ENCODE measurements at places on chromosomes 7 and 10.

GRCh38 chr10:124644771-124645415, 99.3 kb downstream of the FAM53B start:
- no peak for DNase-seq

DNA sequence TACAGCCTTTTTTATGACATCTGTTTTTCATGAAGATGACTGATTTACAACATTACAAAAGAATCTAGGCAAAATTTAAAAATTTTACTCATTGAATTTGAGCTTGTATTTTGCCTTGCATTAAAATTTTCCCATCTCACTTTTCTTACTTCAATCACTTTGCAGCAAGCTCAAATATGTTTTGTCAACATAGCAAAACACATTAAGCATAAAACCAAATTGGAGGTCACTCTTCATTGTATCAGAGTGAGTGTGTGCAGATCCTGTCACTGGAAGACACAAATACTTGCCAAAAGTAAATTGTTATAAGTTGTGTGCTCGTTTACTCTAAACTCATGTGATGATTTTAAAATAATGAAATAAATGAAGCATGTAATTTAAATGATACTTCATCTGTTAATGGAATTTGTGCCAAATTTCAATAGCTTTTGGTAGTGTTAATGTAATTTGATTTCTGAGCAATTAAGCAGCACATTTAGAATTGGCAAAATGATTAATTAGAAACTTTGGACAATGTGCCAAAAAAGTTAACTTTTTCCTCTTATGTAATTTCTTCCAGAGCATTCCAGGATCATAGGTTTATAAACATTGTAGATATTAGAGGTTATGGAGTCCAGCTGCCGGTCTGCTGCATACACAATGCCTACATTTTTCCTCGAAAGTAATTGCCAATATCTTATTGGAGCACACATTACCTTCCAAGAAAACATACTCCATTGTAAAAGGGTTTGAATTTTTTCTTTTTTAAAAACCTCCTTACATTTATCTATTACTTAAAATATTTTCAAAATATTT, 1078.2 kb upstream of the LRRTM3 start:
- no peak for DNase-seq

- no peak for DNase-seq
Observed at GRCh38 chr10:71294091-71294561, 24.9 kb upstream of the SLC29A3 start.

DNA sequence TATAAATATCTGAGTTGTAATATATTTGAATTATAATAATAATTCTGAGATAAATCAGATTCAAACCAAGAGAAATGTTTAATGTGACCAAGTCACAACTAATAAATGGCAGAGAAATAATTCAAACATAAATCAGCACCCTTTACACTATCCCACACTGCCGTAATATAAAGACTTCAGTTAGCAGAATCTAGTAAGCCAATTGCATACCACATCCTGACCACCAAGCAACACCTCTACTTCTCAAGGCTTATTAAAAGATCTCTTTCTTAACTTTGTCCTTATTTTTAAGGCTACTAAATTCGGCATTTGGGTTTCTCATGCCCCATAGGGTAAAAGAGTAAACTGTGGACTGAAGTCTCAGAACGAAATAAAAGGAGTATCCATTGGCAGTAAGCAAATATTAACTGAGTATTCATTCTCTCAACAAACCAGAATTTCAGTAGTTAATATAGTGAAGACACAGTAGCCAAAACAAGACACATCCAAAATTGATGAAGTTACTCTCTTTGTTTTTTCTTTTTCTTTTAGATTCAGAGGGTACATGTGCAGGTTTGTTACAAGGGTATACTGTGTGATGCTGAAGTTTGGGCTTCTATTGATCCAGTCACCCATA, 14.8 kb downstream of the ACBD5 start:
- DNase-seq = no peak

DNA sequence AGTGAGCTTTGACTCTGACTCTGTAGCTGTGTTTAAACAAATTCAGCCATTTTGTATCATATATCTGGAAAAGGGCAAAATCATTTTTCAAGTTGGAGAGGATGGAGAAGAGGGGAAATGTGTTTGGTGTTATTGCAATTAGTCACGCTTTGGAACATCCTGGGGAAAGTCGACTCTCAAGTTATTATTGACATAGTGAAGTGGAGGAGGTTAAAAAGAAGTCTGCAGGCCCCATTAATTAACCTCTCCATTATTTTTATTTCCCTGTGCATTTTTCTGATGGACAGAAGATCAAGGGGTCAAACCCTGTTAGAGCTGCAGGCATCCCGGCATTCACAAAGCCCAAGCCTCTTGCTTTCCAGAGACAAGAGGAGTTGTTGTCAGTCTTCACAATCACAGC, 132.6 kb downstream of the TEX36 start:
- DNase-seq = no peak

DNA sequence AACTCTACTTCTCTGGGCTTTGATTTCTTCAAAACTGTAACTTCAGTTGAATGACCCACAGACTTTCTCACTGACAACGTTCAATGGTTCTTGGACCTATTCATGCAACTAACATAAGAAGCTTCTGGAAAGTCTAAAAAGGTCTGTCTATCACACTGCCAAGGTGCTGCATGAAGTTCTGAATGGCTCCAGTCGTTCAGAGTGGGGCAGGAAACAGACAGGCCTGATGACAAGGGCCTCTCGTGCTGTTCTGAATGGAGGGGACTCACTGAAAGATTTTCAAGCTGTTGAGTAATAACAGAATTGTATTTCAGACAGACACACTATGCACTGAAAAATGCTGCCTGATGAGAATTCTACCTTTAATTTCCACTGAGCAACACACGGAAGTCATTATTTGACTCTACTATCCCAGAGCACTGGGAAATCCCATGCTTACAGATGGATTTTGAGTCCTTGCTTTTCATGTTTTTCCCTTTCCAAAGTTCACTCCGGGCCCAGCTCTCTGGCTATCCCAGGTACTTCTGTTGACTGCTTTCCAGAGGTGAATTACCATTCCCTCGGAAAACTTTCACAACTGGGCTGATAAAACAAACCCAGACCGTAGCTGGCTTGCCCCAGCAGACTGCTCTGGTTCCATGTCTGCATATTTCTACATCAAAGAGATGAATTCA, 204.9 kb upstream of the FRMD4A start:
- no peak for DNase-seq

GRCh38 chr10:15321431-15322341, 49.4 kb downstream of the FAM171A1 start:
- DNase-seq = no peak

DNA sequence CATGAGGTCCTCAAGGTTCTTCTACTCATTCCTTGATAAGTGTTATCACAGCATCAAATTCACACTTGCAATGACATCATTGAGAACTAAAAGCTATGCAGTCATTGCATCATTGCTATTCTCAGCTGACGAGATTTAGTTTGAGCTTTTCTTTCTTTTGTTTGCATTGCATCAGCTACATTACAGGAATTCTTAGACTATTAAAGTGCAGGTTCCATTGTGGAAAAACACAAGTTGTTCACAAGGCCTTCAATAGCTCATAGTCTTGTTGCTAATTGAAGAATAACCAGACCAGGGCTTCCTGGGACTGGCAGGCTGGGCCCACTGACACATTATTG, 139.3 kb downstream of the CXCL12 start:
- DNase-seq = no peak

GRCh38 chr10:128576336-128576735, 450.1 kb upstream of the MKI67 start:
- no peak for DNase-seq

DNA sequence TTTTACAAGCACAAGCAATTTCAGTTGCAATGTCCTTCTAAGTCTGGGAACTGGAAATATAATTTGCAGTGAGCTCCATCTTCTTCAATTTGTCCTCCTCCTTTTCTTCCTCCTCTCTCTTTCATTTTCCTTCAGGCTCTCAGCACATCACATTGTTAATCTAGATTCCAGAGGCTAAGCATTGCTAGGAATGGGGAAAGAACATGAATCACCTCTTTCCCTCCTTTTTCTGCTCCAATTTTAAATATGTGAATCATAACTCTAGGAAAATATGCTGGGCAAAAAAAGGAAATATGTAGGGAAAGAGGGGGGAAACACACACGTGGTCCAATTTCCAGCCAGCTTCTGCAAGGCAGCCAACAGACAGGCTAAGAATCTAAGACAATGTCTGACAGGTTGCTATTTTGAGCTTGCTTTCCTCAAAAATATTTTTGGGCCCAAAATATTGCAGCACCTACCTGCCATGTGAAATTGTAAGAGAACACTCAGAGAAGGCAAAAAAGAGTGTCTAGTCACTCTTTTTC, 72.7 kb upstream of the NUPR2 start:
- DNase-seq = no peak

- DNase-seq = no peak
Observed at GRCh38 chr10:20598590-20598989, 298.5 kb downstream of the NEBL start.

GRCh38 chr7:91852263-91852741, 28.2 kb downstream of the MTERF1 start:
- no peak for DNase-seq

DNA sequence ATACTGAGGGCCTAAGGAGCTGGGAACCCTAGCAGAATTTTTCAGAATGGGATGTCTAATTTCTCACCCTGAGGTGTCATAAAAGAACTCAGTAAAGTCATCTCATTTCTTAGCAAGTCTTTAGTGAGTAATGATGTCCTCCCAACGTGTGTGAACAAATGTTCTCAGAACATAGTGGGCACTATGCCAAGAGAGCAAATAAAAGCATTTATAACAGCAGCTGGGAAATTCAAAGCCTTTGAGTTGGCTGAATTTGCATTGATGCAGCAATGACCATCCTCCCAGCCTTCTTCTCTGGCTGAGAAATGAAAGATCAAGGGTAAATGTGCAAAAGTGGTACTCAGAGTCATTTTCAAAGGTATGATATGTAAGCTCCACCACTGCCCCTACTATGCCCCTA, 109.4 kb downstream of the FAM107B start:
- DNase-seq = no peak

- no peak for DNase-seq
Observed at GRCh38 chr10:60934215-60935175, 9.5 kb downstream of the RHOBTB1 start.

- DNase-seq = peak; percentile 59
Observed at GRCh38 chr10:95445837-95446486, 115.2 kb downstream of the SORBS1 start.

DNA sequence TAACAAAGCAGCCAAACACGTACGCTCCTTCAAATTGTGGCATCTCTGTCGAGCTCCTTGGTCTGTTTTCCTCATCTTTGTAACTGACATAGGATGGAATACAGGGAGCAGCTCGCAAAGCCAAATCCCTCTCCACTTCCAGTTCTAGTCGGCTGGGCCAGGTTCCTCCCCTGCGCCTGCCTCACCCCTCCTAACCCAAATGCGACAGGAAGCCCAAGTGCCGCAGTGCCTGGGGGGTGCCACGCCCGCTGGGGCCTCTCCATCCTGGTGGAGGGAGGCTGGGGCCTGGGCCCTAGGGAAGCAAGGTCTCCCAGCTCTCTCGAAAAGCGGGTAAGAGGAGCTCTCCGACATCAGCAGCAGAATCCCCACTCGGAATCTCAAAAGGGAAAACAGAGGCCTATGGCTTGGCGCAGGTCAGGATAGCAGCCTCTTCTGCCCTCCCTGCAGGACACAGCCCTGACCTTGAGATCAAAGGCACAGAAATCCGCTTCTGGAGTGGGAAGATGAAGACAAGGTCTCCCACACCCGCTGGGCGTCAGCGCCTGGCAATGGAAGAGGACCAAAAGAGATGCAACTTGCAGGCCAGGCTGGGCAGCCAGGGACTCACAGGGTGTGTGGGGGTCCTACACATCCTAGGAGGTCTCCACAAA, 165.8 kb downstream of the NRF1 start:
- no peak for DNase-seq

DNA sequence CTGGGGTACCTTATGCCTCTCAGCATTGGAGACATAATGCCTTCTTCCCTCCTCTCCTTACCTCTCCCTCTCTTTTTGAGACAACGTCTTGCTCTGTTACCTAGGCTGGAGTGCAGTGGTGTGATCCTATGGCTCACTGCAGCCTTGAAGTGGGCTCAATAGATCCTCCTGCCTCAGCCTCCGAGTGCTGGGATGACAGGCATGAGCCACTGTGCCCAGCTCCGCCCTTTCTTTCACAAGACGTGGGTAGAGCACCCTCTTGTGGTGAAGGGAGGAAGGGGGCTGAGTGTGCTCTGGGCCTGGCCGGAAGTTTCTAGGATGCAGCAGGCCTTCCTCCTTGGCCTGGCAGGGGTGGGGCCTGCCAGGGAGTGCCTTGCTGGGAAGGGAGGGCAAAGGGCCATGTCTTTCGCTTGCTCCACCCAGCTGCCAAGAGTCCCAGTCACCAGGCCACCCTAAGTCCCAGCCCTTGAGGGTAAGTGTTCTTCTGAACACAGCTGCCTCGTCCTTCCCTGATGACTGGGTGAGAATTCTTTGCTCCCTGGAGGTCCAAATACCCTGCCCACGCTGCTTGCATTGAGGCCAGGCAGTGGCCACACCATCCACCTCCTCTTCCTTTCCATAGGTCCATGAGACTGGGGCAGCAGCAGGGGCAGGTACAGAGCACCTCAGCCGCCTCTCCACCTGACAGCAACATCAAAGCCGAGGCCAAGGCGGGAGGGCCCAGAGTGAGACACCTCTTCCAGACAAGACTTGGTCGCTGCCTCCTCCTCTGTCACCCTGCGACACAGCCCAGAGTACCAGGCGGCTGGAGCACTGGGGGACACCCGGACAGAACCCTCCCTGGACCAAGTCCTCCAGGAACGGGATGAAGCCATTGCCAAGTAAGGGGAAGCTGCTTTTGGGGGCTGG, 3.7 kb downstream of the ABHD11 start:
- DNase-seq = peak; percentile 90

DNA sequence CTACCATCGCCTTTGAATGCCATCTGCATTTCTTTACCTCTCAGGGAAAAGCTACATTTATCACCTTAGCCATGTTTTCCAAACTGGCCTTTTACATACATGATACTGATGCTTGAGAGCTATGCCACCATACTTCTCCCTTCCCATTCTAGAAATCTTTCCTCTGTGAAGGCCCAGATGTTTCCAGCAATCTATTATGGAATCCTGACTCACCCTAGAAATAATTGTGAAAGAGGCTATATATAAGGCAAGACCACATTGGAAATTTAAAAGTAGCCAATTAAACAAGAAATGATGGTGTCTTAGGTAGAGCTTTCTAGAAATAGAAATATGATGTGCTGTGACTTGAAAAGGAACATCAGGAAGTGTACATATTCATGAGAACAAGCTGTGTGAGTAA, 389.7 kb downstream of the INHBA start:
- no peak for DNase-seq

- peak; percentile 13 for DNase-seq
Observed at GRCh38 chr7:30466266-30466665, 12.3 kb downstream of the NOD1 start.

- DNase-seq = no peak
Observed at GRCh38 chr7:37643876-37644275, 39.7 kb upstream of the GPR141 start.

DNA sequence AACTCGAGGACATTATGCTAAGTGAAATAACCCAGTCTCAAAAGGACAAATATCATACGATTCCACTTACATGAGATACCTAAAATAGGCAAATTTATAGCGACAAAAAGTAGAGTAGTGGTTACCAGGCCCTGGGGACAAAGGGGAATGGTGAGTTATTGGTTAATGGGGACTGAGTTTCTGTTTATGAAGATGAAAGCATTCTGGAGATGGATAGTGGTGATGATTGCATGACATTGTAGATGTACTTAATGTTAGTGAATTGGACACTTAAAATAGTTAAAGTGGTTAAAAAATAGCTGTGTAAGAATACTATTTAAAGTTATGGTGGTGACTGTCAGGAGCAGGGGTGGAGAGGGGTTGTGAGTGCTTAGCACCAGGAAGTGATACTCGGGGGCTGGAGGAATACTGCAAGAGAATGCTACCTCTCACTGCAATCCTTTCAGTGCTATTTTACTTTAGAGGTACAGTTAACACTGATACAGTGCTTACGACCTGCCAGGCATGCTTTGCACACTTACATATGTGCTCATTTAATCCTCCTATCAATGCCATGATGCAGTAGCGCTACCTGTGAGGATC, 16.7 kb upstream of the TEX36 start:
- no peak for DNase-seq
